Mesothelial cell of epicardium (in vitro differentiated cells): ENCODE measurements at places on chromosomes 2 and 18.

DNA sequence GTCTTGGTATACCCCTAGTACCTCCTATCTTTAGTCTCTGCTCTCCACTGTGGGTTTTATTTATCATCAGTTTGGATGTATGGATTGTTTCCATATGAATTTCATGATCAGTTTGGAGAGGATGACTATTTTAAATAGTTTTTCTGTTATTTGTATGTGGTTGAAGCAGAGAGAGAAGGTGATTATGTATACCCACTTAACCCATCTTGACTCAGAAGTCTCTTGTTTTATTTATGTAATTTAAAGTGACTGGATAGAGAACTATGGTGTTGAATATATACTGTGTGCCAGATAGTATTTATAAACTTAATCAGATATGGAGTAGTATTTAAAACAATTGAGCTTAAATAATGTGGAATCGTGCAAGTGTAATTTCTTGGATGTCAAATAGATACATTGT lies 39.9 kb downstream of the SMAD4 start:
- H3K4me1 ChIP-seq = no peaks in the 10 kb centered on the region
- peaks cover 49% of the 10 kb centered on the region for H3K36me3 ChIP-seq
- no peak for DNase-seq
- H3K27ac ChIP-seq = no peak overlapping the region
- H3K27me3 ChIP-seq = no peaks in the 10 kb centered on the region
- H3K4me3 ChIP-seq = no peak overlapping the region

GRCh38 chr2:12718015-12718671 lies 1.4 kb downstream of the TRIB2 start:
- peaks cover 57% of the 10 kb centered on the region for H3K4me1 ChIP-seq
- H3K4me3 ChIP-seq = peak overlapping the region; percentile 93
- peaks cover 2% of the 10 kb centered on the region for H3K27me3 ChIP-seq
- DNase-seq = peak; percentile 51
- no peaks in the 10 kb centered on the region for H3K36me3 ChIP-seq
- peak overlapping the region; percentile 79 for H3K27ac ChIP-seq

DNA sequence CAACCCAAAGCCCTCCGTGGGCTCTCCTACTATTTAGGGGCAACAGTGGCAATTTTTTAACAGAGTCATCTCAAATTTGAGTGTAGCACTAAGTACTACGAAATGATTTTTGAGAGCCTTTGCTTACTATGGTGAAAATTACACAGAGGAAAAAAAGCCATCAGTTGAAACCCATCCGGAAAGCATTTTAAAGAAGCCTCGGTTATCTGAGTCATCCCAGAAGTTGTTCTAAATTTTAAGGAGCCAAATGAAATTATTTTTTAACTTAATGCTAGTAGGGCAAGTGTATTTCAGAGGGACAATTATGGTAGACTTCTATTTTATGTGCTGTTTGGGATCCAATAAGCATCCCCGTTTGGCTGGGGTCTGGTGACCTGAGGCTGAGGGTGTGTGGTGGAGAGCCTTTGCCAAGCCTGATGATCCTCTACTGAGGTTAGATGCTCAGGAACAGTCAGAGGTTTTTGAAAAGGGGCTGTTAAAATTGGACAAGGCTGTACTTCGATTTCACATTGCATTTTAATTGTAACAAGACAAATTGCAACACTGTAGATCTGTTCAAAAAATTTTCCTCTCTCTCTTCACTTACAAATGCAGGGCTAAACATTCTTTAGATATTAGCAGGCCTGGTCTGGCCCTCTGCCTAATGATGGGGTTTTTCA lies 47.0 kb downstream of the RAPGEF4 start:
- peak overlapping the region; percentile 91 for H3K27ac ChIP-seq
- peaks cover 3% of the 10 kb centered on the region for H3K36me3 ChIP-seq
- H3K4me1 ChIP-seq = peaks cover 23% of the 10 kb centered on the region
- H3K27me3 ChIP-seq = no peaks in the 10 kb centered on the region
- no peak for DNase-seq
- H3K4me3 ChIP-seq = no peak overlapping the region

DNA sequence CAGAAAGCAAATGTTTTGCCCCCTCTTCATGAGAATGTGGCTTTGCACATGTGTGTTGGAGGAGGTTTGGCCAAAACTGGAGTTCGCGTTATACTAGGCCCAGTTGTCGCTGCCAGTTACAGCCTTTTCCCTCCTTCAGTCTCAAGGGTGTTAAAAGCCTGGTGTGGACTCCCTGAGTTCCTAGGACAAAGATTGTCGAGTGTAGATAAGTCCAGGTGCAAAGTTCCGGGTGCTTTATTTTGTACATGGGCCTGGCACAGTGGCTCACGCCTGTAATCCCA lies 542 bp upstream of the RNF103 start:
- peaks cover 6% of the 10 kb centered on the region for H3K36me3 ChIP-seq
- peak overlapping the region; percentile 93 for H3K27ac ChIP-seq
- H3K4me3 ChIP-seq = peak overlapping the region; percentile 63
- H3K4me1 ChIP-seq = peaks cover 37% of the 10 kb centered on the region
- DNase-seq = no peak

DNA sequence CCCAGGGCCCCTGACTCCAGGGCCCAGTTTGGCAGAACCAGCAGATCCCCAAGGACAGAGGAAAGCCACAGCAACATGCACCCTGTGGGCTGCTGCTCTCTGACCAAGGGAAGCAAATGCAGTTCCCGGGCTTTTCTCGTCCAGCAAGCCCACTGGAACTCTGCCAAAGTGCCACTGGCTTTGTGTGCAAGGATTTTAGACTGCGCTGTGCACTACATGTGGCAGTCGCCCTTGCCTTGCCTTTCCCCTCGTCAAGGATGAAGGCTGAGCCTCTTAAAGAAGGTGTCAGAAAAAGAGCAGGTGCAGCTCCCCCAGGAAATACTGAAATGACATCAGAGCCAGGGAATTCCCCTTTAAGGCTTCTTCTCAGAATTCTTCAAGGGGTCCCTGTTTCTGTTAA lies 199.2 kb downstream of the TFCP2L1 start:
- H3K27ac ChIP-seq = no peak overlapping the region
- no peak overlapping the region for H3K4me3 ChIP-seq
